HS-27A (cell line): ENCODE measurements at places on chromosomes 3 and 15.

DNA sequence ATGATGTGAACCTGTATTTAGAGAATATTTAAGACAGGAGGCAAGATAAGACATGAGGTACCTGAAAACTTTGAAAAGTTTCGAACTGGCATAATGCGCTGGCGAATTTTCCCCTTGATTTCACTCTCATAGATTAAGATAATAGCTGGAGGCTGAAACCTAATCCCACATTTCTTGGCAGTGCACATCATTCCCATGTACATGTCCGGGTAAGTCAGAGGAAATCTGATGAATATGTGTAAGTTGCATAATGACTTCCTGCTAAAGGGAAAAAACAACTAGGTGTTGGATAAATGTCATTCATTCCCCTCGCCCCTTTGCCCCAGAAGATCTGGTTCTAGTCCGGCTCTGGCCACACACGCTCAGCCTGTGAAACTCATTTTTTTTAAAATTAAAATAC, 3.6 kb downstream of the CEP19 start:
- DNase-seq = no peak

DNA sequence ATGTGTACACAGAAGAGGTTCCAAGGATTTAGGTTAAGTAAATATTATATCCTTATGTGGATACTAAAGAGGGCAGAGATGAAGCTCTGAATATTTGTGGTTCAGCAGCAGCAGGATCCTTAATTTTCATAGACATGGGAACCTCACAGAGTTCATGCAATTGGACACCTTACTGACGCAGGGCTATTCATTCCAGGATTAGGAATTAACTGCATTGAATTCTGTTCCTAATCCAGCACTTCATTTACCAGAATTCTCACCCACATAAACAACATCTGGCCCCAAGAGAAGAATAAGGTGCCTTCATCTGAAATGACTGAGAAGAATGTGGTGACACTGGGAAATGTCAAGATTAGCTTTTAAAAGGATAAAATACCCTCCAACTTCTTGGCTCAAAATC, 62.4 kb downstream of the ADAMTS9 start:
- DNase-seq = no peak

- DNase-seq = peak; percentile 8
These were observed 519 bp downstream of the ASB7 start for GRCh38 chr15:100602823-100603393.

DNA sequence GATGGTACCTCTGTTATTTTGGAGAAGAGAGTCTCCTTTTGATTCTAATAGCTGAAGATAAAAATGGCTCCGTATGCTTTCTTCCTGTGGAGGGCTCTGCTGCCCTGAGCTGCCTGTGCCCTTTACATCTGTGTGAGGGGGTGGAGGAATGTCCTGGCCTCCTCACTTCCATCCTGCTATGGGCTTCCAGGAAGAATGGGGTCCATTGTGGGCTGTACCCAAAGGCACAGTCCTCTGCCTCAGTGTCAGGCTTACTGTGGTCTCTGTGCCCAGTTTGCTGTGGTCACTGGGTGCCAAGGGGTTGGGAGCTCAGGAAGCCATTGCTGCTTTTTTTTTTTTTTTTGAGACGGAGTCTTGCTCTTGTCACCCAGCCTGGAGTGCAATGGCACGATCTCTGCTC, 14.4 kb downstream of the DAG1 start:
- DNase-seq = no peak

- no peak for DNase-seq
These were observed 513.7 kb downstream of the FOXP1 start for GRCh38 chr3:71069797-71070196.

DNA sequence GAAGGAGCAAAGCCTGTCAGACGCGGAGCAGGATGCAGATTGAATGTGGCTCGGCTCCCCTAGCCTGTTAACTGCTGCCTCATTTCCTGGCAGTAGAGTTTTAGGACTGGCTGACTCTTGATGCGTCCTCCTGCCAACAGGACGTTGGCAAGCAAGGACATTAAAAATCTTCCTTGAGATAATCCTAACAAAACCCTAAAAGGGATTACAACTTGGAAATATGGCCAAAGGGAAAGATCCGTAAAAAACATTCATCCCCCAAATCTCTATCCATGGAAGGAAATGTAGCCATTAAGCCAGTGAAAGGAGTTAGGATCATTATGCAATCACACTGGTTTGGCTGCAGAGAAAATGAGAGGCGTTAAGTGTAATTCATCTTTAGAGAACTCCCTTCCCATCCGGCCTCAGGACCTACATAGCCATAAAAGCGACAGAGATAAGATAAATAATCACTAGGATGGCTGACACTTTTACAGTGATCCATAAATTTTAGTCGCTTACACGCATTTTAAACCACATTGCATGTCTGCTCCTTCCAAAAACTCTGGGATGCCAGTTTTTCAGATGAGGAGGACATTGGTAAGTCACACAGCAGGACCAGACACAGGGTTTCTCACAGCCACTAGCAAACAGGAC, 44.5 kb upstream of the C3orf80 start:
- DNase-seq = no peak

DNA sequence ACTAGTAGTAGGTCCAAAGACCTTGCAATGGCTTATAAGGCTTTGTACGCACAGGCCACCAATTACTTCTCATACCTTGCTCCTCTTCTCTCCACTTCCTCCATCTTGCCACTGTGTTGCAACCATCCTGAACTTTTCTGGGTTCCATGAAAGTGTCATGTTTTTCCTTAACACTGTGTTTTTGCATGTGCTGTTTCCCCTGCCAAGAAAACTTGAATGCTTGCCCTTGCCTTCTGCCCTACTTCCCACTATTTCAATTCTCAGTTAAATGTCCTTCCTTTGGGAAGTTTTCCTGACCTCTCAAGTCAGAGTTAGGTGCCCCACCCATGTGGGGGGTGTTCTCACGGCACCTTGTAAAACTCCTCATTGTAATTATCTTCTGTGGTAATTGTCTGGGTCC, 182.8 kb downstream of the THRB start:
- no peak for DNase-seq

DNA sequence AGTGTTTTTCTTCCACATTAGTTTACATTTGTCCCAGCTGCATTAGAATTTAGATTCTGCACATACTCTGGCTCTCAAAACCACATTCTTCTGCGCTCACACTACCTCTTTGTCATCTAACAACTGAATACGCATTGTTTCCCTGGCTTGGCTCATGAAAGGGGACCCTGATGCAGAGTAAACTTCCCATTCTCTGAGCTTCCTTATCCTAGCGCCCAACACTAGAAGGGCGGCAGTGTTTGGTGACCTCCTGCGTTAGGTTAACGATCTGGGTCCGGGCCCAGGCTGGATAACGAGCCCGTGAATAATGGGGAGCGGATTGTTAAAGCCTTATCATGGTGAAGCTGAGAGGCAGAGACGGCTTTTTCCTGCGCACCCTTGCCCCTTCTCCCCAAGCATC, 63.9 kb downstream of the ETV5 start:
- no peak for DNase-seq

GRCh38 chr15:44541282-44541958, 4.5 kb downstream of the EIF3J start:
- peak; percentile 77 for DNase-seq

GRCh38 chr3:178385280-178385952, 150.8 kb upstream of the KCNMB2 start:
- no peak for DNase-seq

GRCh38 chr3:99579246-99579645, 59.1 kb upstream of the COL8A1 start:
- DNase-seq = peak; percentile 93

DNA sequence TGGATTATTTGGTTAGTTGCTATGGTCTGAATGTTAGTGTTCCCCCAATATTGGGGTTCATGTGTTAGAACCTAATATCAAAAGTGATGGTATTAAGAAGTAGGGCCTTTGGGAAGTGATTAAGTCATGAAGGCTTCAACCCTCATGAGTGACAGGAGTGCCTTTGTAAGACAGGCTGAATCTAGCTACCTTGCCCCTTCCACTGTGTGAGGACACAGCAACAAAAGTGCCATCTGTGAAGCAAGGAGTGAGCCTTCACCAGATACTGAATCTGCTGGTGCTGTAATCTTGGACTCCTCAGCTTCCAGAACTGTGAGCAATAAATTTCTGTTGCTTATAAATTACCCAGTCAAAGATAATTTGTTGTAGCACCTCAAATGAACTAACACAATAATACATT, 22.6 kb upstream of the SATB1 start:
- no peak for DNase-seq

- no peak for DNase-seq
These were observed 47.1 kb downstream of the FAH start for GRCh38 chr15:80199869-80200268.

- no peak for DNase-seq
These were observed 48.1 kb downstream of the BFSP2 start for GRCh38 chr3:133447750-133448477.

- DNase-seq = no peak
These were observed 3.8 kb upstream of the MANF start for GRCh38 chr3:51381333-51381705.

GRCh38 chr15:100301910-100302431, 39.8 kb downstream of the ADAMTS17 start:
- DNase-seq = no peak

DNA sequence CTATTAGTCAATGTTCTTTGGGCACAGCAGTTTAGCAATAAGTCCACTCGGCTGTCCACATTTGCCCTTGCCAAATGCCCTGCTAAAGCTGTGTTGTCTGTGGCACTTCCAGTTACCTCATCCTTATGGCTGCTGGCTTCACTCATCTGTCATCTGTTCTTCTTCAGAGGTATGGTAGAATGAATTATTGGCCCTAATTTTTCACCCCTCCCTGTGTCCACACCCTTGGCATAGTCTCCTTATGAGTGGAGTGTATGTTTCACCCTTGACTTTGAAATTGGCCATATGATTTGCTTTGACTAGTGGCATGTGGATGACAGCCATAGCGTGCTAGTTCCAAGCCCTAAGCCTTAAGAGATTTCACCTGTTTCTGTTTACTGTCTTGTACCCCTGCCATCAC, 72.1 kb upstream of the EPHB1 start:
- no peak for DNase-seq

DNA sequence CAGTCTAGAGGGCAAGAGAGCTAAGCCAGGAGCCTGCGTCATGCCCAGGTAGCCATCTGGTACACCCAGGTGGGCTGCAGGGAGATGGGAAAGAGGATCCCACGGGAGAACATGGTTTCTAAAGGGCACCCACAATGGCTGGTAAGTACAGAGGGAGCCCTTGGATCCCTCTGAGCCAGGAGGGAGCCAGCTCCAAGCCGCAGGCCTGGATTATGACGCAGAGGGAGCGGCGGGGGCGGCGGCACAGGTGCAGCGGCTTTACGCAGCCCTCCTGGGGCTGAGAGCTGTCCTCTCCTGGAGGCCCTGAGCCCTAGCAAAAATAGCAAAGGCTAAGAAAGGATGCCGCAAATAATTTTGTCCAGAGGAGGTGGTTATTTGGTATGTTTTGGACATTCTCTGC, 2.8 kb downstream of the CAV3 start:
- no peak for DNase-seq

DNA sequence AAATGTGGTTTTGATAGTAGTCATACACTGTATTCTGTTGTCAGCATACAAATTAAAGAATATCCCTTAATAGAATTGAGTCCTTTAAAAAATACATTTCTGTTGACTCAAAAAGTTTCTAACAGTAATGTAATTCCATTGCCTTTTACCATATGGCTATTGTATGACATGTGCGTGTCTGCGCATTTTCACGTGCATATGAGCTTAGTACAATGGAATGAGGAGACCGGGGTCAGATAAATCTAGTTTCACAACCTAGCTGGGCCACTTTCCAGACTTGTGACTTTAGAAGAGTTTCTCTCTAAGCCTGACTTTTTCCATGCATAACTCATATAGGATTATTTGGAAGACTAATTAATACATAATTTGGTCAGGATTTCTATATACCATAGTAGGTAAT, 38.7 kb downstream of the ZBTB38 start:
- DNase-seq = peak; percentile 91

- no peak for DNase-seq
These were observed 6.8 kb downstream of the SPINT1 start for GRCh38 chr15:40850576-40851112.

DNA sequence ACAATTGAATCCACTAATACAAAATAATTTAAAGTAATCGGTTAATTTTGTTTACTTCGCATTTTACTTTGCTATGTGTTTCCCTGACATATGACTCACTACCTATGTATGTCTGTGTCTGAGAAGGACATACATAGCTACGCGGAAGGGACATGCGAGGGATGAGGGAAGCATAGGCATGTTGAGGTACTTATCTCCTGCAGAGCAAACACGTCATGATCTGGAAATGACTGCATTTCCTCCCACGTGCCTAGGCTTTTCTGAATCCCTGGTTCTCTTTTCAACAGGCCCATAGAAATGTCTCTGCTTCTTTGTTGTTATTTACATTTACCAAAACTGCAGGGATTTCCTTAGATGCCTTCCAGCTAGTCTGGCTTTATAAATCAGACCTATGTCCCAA, 27.5 kb downstream of the ALCAM start:
- no peak for DNase-seq

DNA sequence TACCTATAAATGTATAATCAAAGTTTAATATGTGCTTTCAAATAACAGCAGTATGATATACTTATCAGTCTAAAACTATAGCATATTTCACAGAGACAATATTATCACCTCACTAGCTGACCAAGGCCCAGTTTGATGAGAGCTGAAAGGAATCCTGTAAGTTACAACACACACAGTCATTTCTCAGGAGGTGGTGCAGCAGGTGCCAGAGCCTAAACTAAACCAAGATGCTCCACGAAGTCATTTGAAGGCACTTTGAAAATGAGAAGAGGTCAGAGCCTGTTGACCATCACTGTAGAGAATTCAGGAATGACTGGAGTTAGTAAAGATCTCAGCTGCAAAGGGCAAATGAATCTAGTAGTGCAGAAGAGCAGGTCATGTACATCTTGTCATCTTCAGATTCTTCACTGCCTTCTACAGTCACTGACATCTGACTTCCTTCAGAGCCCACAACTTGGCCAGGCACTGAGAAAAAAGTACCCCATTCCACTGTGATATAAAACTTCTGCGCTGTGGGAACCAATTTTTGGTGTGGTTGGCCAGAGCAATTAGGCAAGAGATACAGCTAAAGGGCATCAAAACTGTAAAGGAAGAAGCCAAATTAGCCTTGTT, 7.9 kb downstream of the GBE1 start:
- no peak for DNase-seq

- DNase-seq = no peak
These were observed 35.0 kb upstream of the COLQ start for GRCh38 chr3:15556512-15556911.

- no peak for DNase-seq
These were observed 249.3 kb upstream of the THBS1 start for GRCh38 chr15:39331584-39331983.

DNA sequence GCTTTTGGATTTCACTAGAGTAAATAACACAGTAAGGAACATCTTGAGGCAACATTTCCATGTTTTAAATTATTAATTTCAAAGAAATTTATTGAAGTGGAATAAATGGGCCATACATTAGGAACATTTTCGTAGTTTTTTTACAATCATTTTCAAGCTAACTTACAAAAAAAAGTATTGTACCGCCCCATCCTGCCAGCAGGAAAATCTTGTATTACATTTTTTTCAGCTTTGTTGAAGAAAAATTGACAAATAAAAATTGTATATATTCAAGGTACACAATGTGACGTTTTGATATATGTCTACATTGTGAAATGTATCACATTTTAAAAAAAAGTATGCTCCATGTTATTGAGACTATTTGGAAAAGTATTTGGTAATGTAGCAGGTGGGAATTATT, 1001.9 kb upstream of the NR2F2 start:
- no peak for DNase-seq
